ENCODE measurements at places on chromosomes 4 and X. TPM values are rescaled to one million over a fixed set of nuclear protein-coding genes. Genes with fewer than 3 reads are reported as not detected.

Gene CCNA2
- total RNA-seq, result 45.3 TPM

DNA sequence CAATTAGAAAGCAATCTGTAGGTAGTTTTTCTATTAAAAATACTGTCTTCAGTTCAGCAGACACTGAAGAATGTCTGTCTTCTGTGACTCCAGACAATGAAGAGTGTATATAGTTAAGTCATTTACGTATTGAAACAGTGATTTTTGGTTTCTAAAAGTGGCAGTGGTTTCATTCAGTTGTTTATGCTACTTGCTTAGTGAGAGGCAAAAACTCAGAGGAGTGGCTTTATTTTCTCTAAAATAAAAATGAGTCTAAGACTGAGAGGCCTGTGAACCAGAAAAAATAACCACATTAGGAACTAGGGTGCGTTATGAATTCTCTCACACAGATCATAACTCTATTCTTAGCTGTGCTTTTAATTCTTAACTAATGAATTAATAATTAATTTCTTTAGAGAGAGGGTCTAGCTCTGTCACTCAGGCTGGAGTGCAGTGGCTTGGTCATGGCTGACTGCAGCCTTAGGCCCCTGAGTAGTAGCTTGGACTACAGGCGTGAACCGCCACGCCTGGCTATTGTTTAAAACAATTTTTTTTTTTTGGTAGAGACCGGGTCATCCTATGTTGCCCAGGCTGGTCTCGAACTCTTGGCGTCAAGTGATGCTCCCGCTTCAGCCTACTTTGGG is 31.4 kb downstream of the FREM3 start:
- DNase-seq, result no peak

Gene SYN1
- total RNA-seq, result not detected

Gene LONRF3
- total RNA-seq, result 0.54 TPM

DNA sequence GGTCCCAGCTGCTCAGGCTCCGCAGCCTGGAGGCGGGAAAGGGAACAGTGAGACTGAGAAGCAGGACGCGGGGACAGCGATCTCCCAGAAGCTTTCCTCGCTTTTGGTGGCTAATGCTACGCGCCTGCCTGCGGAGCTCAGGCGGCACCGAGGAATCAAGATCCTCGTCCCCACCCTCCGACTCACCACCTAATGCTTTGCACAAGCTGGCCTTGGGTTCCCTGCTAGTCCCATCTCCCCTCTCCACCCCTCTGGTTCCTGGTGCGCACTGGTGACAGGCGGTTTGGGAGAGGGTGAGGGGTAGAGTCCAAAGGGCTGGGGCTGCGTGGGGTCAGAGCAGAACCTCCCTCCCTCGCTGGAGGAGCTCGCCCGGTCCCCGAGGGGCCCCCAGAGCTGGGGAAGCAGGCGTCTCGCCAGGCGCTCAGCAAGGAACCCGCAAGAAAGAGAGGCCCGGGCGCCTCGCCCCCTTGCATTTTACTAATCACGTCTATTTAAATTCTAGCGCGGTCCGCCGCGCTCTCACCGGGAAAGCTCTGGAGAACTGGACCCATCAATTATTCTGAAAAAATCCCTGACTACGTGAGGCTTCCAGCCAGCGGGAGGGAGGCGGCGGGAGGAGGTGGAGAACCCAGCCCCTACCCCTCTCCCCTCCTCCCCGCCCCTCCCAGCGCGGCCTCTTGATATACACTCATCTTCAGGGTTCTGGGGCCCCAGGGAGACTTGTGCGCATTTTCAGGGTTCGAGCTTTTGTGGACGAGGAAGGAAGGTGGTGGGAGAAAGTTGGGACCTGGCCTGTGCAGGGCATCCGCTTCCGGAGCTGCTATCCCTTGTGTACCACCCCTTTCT is 9.1 kb downstream of the POU4F2 start:
- peak; percentile 16 for DNase-seq

Gene MTMR8
- not detected for total RNA-seq

GRCh38 chr4:36254371-36254770 is 10.1 kb upstream of the ARAP2 start:
- no peak for DNase-seq

Gene PAGE5
- total RNA-seq, result not detected

Data from GM23248 (cell line).